ENCODE measurements at places on chromosomes 2 and 18.

DNA sequence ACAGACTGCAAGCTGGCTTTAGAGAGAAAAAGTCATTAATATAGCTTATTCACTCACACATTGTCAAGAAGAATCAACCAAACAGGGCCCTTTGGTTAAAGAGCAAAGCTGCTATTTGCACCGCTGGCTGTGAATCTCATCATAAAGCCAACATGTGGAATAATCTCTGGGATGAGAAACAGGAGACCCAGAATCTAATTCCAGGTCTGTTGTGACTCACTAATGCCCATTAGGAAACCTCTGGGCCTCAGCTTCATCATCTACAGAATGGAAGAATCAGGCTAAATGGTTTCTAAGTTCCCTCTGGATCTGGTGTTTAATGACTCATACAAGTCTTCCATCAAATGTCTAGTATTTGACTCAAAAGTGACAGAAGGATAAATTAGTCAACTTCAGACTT, 591.7 kb upstream of the DDX18 start:
- DNase-seq = no peak

DNA sequence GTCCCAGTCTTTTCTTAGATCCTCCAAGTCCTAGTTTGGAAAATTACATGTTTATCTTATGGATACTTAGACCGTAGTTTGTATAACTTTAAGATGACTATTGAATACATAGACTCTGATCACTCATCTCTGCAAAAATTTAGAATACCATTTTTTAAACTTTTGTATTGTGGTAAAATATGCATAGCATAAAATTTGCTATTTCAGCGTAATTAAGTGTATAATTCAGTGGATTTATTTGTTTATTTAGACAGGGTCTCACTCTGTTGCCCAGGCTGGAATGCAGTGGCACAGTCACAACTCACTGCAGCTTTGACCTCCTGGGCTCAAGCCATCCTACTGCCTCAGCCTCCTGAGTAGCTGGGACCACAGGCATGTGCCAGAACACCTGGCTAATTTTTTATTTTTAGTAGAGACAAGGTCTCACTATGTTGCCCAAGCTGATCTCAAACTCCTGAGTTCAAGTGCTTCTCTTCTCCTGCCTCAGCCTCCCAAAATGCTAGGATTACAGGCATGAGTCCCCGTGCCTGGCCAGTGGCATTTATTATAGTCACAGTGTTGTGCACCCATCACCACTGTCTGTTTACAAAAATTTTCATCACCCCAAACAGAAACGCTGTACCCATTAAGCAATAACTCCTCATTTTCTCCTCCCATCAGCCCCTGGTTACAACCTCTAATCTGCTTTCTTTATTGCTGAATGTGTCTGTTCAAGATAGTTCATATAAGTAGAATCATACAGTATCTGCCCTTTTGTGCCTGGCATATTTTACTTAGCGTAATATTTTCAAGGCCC, 90.0 kb downstream of the MAP3K20 start:
- no peak for DNase-seq

- DNase-seq = no peak
Measured at GRCh38 chr2:60469536-60470317, 83.7 kb downstream of the BCL11A start.

GRCh38 chr2:188243381-188243780, 48.3 kb upstream of the GULP1 start:
- no peak for DNase-seq

- no peak for DNase-seq
Measured at GRCh38 chr2:205495819-205496218, 186.5 kb upstream of the NRP2 start.

GRCh38 chr18:9951022-9951859, 37.4 kb downstream of the VAPA start:
- DNase-seq = no peak

DNA sequence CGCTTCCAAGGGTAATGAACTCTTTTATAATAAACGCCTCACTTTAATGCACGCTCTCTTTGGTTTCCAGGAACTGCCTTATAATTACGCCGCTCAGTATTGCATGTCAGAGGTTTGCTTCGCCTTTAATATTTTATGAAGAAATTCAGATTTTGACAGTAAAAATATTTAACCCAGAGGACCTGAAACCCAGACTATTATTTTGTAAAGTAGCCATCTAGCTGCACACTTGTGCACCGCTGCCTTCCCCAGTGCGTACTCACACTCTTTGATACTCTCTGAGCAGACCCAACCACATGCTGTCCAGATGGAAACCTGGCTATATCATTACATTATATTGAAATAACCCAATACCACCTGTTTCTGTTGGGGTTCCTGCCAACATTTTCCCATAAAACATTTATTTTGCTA, 270.1 kb downstream of the C1D start:
- DNase-seq = no peak
